Right ventricle myocardium inferior (tissue), 1 donor: ENCODE measurements at places on chromosomes 16 and 17. TPM values are rescaled to one million over a fixed set of nuclear protein-coding genes. Genes with fewer than 3 reads are reported as not detected.

GRCh38 chr17:72749119-72749572, 343.3 kb downstream of the SLC39A11 start:
- DNase-seq: no peak

DNA sequence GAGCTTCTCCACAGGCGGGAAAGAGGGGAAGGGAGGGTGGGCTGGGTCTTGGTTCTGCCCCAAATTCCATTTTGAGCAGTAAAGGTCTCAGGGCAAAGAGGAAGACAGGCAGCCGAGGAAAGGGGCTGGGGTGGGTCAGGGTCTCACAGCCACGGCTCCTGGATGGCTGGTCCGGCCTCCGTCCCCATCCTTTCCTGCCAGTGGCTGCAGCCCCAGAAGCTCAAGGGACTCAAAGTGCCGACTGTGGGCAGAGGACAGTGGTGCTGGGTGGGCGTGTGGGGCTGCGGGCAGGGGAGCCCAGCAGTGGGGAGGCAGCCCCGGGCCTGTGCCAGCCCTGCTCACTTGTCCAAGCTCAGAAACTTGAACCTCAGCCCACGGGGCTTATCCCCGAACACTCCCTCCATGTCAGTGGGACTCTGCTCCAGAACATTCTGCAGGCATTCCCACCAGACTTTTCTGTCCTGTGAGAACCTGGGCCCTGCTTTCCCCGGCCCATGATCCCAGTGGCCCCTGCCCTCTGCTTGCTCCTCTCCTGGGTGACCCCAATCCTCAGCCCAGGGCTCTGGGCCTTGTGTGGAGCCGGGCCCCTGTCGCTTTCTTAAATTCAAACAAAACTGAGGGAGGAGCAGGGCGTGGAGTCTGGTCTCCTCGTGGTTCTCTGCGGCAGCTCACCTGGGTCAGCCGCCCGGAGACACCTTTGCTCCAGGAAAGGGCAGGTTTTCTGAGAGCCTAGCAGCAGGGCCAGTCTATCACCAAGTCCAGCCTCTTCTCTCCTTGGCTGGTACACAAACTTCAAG, 117.8 kb upstream of the METRNL start:
- DNase-seq: no peak

GRCh38 chr17:20774472-20775135, 195.1 kb downstream of the CDRT15L2 start:
- no peak for DNase-seq

The TBC1D3K gene
- total RNA-seq: not detected

The TM4SF5 gene
- not detected for total RNA-seq

DNA sequence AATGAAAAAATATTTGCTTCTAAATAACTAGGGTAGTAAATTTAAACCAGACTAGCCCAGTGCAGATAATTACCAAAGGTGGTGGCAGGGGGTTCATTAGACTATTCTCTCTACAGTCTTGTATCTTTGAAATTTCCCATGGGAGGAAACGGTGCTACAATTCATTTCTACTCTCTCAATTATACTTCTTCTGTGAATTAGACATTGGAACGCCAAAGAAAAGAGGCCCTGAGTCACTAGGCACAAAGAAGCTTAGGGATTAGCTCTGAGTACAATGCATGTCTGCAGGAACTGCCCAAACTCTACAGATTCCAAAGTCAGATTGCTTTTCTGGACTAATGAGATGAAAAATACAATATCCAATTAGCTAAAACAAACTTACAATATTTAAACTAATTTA, 30.7 kb upstream of the ARL6IP1 start:
- DNase-seq: no peak

GRCh38 chr16:72908362-72909167, 139.4 kb downstream of the ZFHX3 start:
- no peak for DNase-seq

- DNase-seq: no peak
Measured at GRCh38 chr16:54055191-54055590, 231.4 kb downstream of the IRX3 start.

DNA sequence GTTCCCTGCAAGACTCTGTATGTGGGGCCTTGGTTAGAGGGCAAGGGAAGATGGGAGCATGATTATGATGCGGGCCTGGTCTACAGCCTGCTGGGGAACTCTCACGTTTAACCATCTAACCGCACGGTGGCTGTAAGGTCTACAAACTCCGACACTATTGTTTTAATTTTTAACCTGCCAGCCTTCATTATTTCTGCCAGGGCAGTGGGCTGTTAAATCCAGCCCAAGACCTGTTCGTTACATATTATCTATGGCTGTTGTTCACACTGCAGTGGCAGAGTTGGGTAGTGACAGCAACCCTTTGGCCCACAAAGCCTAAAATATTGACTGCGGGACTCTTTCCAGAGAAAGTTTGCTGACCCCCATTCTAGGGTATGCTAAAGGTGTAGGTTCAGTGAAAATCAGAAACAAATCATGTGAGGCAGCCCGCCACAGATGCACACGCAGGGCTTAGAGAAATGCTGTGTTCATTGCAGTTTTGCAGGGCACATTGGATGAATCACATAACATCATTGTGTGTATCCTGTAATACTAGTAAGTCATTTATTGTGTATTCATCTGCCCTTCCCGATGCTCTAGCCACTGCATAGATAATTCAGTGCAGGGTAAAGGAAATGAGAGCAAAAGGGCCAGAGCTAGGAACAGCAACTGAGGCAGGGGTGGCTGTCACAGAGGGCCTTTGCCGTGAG, 14.3 kb downstream of the SNX29 start:
- no peak for DNase-seq
